Fibroblast of the conjunctiva (primary cell): ENCODE measurements at places on chromosomes 2 and 18.
A peak's percentile ranks its signal among the peaks of the same experiment; 100 is the strongest.

GRCh38 chr2:152500772-152501171 is 165.8 kb downstream of the FMNL2 start:
- DNase-seq = no peak

DNA sequence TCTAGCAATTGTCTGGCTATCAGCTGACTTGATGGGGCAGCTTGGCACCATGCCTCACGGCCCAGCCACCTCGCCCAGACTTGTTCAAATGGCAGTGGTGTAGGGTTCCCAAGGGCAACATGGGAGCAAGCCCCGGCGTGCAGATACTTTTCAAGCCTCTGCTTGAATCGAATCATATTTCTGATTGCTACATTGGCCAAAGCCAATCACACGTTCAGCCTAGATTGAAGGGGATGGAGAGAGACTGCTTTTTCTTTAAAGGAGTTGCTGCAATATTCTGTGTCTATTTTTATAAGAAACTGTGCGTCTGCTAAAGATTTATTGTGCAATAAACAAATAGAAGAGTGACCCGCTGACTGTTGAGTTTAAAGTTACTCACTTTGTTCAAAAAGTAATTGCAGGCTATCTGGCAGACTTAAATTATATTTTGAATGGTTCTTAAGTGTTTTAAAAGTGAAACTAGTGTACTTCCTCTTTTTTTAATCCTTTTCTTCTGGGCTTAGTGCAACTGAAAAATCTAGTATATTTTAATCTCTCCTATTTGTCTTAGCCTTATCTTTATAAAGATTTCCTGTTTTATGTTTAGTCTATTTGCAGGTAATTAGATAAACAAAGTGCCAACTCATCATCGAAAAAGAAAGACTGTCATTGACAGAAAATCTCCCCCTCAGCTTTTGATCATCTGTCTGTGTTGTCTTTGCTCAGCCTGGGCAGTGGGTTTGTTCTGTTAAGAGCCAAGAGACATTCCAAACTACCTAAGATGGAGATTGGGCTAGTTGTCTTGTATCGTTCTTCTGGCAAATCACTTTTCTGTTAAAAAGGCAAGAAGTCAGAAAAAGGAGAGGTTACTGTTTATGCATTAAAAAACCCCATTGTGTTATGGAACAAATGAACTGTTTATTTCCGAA is 156.1 kb downstream of the TPGS2 start:
- DNase-seq = peak; percentile 49

DNA sequence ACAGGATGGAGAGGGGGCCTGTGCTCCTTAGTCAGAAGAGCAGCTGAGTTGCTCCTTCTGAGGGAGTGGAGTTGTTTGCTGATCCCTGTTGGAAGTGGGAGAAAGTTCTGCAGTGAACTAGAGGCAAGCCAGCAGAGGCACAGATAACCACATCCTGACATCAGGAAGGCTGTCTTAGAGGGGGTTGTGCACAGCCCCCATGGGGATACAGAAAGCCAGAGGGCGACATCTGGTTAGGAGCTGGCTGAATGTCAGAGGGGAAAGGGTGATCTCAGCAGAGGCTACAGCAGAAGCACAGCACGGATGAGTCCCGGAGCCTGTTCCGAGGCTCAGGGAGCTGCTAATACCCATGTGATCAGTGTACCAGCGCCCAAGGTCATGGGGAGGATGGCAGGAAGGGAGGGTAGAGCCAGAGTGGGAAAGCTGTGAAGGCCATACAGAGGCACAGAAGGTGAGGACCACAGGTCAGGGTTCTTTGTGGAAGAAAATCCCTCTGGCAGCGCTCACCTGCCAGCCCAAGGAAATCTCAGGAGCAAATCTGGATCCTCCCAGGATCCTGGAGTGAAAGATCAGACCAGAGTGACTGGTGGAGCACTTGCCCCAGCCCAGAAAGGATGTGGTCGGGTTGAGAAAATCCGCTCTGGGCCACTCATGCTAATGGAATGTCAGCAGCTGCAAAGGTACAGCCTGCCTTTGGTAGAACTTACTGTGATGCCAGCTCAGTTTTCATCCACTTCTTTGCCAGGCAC is 111.8 kb downstream of the STPG4 start:
- DNase-seq = peak; percentile 76

- DNase-seq = no peak
These were observed 38.4 kb downstream of the ABCB11 start for GRCh38 chr2:168992591-168993349.

DNA sequence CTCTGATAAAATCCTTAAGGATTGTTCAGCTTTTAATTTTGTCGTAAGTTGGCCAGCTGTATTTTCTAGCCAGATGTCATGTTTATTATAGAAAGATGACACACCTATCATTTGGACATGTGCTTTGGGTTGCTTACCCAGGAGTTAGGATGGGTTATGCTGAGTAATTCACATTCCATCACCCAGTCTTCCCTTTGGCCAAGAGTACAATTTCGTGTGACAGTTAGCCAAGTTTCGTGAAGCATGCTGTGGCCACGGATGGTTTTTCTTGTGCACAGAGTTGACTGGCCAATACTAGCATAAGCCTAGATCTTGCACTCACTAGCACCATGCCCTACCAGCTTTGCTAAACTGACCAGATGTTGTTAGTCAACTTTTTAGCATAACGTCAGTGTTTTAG is 5.8 kb downstream of the MAPRE3 start:
- no peak for DNase-seq

DNA sequence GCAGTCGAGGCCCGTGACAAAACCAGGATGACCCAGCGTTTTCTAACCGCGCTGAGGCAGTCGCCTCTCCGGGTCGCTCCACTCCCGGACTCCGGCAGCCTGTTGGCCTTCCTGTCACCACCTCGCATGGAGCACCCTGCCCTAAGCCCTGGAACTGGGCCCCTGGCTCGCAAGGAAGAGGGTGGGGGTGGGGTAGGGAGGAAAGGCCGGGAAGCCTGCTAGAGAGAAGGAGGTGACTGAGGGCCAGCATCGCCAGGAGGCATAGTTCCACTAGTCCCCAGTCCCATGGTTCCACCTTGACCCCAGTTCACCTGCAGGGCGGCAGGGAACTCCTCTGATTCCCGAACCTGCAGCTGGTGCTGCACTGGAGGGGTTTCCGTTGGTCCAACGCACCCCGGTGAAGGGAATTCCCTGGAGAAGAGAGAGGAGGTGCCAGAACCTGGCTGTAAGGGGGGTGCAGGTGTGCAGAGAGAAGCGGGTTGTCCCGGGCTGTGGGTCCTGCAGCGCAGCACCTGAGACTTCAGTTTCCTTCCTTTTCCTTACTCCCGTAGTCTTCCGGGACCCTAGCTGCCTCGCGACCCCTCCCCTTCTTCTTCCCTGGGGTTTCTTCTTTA is 11.8 kb upstream of the EN1 start:
- no peak for DNase-seq

DNA sequence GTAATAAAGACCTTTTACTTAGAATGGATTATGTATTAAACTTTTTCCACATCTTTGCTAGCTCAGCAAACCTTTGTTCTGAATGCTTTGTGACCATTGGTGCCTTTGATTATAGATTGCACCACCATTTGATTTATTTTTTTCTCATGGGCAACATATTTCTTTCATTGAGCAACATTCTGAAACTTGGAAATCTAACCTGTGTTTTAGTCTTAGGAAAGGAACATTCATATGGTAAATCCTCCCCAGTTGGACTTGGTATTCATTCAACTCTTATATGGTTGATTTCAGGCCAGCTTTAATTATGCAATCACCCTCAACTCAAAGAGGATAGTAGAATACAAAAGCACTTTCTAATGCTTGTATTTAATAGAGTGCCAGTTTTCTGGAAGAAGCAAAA is 1077.9 kb upstream of the ZEB2 start:
- DNase-seq = peak; percentile 70

GRCh38 chr2:56770490-56770889 is 586.7 kb downstream of the CCDC85A start:
- DNase-seq = no peak

GRCh38 chr18:58828399-58829121 is 36.1 kb upstream of the ZNF532 start:
- no peak for DNase-seq
